ENCODE measurements at places on chromosomes 5 and 9.

DNA sequence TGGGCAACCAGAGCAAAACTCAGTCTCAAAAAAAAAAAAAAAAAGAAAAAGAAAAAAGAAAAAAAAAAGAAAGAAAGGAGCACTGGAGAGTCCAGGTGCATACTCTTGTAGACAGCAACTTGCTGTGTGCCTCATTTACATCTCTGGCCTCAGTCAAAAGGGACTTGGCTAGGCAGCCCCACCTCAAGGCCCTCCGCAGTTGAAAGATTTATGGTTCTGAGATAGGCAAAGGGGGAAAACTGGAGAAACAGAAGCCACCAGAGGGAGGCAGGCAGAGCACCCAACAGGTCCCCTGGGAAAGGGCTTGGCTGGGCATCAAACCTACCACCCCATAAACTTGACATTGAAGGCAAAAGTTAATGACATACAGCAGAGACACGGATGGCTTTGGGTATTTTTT, 6.1 kb downstream of the ORM2 start:
- DNase-seq, result no peak

DNA sequence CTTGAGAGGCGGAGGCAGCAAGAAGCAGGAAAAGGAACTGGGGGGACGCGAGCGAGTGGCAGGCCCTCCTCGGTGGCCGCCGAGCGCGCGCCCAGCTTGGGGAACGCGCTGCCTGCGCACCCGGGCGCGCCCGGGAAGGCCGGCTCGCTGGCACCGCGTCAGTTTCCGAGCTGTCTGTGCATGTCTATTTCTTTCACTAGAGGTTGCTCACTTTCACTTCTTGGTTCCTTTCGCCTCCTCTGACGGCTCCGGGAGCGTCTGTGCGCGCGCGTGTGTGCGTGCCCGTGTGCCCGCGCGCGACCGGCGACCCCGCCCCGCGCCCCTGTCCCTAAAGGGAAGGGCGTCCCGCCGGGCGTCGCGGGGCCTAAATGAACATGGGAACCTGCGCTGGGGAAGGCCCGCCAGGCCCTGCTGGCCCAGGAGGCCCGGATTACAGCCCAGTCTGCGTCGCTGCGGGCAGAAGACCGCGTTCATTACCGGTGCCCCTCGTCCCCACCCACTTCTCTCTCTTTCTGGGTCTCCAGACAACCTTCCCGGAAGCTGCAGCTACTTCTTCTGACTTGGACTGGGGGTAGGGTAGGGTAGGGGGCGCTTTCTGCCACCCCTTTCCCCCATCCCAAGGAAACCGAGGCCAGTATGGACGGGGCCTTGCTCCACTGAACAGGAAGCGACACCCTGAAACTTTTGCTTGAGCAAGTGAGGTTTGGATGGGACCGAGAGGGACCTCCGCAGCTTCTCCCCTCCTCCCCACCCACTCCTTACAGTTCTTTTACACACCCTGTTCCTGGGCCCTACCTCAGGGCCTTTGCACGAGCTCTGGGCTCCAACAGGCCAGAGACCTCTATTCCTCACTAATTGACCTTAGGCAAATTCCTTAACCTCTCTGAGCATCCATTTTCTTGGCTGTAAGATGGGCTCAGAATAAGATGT, 205.8 kb upstream of the IER5L start:
- peak; percentile 83 for DNase-seq

- no peak for DNase-seq
Measured at GRCh38 chr5:10635257-10635866, 71.5 kb downstream of the ANKRD33B start.

GRCh38 chr5:10836986-10837385, 76.0 kb upstream of the DAP start:
- DNase-seq, result no peak

DNA sequence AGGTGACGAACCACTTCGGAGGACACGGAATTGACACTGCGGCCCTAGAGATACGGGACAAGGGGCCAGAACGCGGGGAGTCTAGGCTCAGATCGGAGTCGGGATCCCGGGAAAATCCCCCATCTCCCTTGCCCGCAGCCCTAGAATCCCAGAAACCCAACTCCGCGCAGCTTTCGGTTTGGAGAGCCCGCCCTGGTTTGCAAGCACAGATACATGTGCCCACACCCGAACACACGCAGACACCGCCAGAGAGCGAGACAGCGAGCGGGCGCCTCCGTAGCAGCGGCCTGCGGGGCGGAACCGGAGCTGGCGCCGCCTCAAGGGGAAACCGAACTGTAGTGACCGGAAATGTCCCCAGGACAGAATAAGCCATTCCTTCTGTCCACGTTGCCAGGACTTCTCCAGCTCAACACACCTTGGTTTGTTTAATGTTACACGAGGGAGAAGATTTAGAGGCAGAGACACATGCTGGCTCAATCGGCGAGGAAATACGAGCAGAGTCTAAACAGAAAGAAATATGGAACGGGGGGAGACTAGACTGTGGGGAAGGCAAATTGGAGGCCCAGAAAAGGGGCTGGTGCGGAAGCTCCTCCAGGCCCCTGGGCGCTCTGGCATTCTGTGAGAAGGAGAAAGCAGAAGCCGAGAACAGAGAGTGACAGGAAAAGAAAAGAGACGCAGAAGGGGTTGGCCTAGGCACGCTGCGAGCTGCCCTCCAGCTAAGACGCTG, 2.9 kb upstream of the PAX5 start:
- DNase-seq, result no peak

DNA sequence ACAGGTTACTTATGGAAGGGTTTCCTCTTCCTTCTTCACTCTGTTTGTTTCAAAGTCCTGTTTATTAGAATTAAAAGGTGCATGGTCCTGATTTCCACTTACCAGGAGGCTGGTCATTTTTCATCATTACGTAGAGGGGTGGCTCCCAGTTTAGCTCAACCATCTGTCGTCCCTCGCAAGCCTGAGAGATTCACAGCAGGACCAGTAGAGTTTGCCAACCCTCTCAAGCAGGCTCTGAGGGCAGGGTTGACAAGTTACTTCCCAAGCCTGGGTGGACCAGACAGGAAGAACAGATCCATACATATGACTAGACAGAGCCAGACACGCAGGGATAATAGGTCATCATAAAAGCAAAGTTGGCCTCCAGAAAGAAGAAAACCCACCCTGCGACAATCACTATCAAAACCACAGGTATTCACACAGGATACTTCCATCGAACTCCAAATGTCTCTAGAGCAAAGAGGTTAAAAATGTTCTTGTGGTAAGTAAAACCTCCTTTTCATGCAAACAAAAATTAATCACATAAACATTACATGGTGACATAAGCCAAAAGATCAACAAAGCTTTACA, 151.9 kb downstream of the ELAVL2 start:
- DNase-seq, result no peak

DNA sequence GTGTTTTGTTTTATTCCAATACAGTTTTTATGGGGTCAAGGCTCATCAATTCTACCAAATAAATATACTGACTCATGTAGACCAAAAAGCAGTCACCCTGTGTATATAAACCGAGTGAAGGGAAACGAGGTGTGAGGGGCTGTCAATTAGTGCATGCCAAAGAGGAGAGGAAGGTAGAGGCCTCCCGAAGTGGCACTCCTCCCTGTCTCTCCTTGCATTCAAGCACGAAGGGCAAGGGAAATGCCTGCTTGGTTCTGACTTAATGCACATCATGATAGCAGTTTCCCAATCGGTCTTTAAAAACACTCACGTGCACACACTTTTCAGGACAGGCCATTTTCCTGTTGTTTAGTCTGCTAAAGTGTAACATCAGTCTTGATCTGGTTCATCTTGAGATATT, 125.6 kb upstream of the SLCO6A1 start:
- DNase-seq, result no peak

DNA sequence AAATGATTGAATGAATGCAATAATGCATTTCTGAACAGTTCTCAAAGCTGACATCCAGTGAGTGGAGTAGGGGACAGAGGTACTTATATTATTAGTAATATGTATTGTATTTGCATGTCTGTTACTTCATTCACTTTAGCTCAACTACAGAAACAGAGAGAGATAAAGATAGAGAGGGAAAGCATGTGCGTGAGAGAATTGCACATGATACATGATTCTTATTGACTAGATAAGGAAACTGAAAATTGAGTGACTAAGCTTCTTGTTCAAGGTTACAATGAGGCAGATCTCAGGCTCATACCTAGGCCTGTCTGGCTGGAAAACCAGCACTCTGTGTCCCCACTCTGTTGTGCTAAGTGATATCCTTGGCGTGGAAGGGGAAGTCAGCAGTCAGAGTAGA, 337.7 kb upstream of the KLF4 start:
- no peak for DNase-seq

- peak; percentile 89 for DNase-seq
Measured at GRCh38 chr9:116189683-116190082, 36.1 kb downstream of the PAPPA start.

DNA sequence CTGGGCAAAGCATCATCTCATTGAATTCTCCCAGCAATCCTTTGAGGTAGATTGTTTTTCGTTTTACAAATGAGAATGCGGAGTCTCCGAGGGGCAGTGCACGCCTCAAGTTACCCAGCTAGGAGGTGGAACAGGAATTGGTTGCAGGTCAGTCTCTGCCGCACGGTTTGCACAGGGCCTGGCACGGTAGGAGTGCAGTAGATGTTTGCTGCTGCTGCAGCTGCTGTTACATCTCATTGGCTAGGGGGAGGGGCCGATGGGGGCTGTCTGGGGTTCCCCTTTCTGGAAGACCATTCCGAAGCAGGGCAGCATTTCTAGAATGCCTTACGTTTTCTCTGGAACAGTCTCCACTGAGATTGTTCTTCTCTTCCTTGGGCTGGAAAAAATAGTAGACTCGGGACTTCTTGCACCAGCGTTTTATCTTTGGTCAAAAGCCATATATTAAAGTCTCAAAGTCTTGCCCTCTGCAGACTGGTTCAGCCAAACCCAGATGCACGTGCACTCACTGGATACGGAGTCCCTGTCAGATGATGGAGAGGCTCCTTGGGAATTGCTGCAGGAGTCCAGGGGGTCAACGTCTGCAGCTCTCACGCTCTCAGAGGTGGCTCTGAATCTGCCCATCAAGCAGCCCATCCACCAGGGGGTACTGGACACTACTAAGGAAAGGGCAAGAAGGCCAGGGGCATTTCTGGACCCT, 1.2 kb downstream of the USP20 start:
- DNase-seq, result no peak

DNA sequence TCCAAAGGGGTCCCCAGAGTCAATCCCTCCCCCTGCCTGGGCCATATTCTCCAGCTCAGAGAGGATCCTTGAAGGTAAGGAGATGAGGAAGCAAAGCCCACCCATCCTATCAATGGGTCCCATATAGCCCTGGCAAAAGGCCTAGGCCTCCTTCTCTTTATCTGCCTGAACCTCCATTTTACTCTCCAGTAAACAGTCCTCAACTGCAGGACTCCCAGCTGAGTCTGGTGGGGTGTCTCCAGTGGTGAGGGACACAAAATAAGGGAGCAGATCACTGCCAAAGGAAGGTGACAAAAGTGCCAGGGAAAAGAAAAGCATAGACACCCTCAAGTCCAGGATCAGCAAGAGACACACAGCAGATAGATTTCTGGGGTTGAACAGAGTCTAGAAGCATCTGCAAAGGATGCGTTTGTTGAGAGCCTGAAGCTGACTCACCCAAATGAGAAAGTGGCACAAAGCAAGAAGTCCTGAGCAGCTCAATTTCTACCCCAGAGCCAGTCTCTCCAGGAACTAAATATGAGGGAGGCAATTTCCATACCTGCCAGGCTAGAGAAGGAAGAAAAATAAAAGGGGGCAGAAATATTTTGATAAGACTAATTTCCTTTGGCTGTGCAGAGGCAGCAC, 2.7 kb upstream of the EBF1 start:
- DNase-seq, result no peak

DNA sequence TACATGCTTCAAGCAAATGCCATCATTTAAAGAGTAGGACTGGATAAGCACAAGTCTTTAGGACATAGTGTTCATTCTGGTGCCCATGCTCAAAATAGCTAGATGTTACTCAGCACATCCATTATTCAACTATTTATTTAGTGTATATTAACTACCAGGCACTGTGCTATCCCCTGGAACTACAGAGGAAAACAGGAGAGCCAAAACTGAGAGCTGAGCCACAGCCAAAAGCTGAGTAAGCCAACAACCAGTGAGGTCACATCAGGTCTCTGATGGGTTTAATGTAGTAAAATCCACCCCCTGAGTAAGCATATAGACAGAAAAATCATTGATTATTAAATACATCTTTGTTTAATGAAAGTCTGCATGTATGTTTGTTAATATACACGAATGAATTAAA, 469.3 kb upstream of the DMAC1 start:
- no peak for DNase-seq
